Stimulated activated CD4-positive, alpha-beta T cell treated with anti-CD3 and anti-CD28 coated beads, TNF-alpha, amount 100 ng/mL, for 4 hours (primary cell): ENCODE measurements at places on chromosomes 12 and 14.

GRCh38 chr12:117100251-117100650, 1.0 kb upstream of the TESC start:
- no peak for DNase-seq

GRCh38 chr14:21092273-21093011, 6.0 kb downstream of the ZNF219 start:
- peak; percentile 85 for DNase-seq

- DNase-seq = no peak
Measured at GRCh38 chr14:91233936-91234790, 10.3 kb downstream of the GPR68 start.

DNA sequence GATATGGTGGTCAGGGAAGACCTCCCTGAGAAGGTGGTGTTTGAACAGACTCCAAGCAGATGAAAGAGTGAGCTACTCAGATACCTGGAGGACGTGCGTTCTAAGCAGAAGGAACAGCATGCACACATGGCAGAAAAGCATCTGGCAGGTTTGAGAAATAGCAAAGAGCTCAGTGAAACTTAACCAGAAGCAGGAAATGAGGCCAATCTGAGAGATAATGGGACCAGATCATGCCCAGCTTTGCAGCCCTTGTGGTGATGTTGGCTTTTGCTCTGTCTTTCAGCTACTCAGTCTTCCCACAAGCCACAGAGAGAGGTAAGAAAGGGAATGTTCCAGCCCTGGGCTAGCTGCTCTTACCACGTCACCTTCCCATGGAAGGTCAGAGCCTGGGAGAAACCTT, 176.3 kb upstream of the GSC start:
- DNase-seq = no peak

DNA sequence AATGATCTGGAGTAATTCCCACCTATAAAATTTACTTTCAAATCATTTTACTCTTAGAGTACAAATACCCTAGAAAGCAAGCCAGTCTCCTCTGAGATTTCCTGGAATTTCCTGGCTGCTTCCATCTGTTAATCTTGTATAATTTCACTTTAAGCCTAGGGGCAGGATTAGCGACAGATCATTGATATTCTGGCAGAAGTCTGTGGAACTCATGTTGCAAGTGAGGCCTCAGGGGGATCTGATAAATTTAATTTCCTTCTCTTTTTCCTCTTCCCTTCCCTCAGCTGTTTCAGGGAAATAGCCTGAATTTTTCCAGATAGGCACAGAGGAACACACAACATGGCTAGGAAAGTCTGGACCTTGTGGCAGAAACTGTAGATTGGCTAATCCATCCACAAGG, 5.9 kb upstream of the KRT6A start:
- DNase-seq = no peak

- no peak for DNase-seq
Measured at GRCh38 chr14:73232984-73233383, 4.3 kb upstream of the PAPLN start.

DNA sequence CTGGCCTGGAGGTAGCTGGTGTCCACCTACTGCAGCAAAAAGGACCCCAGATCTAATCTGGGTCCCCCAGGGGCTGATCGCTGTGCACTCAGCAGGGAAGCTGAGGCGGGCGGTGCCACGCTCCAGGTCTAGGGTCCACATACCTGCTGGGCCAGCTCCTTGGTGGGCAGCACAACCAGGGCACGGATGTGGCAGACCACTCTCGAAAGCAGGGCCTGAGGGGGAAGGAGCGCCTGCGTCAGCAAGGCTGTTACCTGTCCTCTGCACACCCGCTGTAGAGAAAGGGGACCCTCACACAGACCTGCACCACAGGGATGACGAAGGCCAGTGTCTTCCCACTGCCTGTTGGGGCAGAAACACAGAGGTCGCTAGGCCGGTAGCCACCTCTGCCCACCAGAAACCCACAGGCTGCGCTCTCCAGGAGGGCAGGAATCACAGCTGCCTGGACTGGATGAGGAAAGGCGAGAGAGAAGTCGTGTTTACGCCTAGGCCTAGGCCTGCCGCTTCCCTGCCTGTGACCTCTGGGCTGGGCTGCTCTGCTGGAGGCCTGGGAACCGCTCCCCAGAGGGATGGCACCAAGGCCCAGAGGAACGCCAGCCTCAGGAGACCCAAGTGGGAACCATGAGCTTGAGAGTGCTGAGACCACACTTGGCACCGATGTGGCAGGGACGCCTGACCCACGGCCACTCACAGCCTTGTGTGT, 2.0 kb downstream of the DDX51 start:
- no peak for DNase-seq

GRCh38 chr12:47772094-47772660, 861 bp upstream of the SLC48A1 start:
- DNase-seq = no peak

DNA sequence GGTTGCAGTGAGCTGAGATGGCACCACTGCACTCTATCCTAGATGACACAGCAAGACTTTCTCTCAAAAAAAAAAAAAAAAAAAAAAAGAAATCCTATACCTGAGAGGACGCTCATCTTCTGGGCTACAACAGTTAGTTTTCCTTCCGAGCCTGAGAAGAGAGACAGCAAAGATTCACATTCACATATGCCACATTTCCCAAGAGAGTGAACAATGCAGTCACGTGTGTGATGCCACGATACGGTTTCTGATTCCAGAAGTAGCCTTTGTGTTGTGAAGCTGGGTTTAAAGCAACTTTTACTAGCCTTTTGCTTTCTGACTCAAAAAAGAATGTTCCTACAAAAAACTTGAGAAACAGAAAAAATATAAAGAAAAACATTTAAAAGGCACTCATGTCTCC, 19.5 kb downstream of the GCN1 start:
- DNase-seq = no peak

GRCh38 chr12:27869567-27869966, 89.5 kb upstream of the MANSC4 start:
- no peak for DNase-seq

- no peak for DNase-seq
Measured at GRCh38 chr12:105391231-105391630, 60.7 kb downstream of the C12orf75 start.

DNA sequence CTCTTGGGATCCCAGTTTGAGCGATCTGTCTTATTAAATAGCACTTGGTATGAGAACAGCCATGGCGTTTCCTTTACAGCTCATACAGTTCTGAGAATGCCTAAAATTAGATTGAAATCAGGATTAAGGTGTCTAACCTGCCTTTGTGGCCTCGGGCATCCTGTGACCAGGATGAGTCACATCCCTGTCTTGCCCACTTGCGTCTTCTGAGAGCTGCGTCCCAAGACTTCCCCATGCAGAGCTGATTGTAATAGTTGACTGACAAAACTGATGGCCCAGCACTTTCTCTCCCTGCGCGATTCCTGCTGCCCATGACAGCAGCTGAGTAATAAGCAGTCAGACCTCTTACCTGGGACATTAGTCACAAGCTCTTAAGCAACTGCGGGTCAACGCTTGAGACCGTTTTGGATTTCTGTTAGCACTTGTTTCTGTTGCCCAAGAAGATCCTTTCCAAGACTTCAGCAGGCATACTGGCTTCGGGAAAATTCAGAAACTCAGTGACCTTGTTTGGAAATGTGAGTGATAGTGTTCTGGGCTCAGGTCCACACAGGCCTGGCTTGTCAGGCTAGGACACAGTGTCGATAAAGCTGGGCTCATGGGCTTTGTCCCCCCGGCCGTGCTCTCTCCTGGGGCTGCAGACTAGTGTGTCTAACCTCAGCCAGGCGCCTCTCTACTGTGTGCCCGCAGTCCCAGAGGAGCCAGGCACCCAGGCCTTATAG, 169.9 kb upstream of the HIF1A start:
- peak; percentile 51 for DNase-seq

GRCh38 chr12:101599771-101600484, 5.2 kb downstream of the MYBPC1 start:
- no peak for DNase-seq

DNA sequence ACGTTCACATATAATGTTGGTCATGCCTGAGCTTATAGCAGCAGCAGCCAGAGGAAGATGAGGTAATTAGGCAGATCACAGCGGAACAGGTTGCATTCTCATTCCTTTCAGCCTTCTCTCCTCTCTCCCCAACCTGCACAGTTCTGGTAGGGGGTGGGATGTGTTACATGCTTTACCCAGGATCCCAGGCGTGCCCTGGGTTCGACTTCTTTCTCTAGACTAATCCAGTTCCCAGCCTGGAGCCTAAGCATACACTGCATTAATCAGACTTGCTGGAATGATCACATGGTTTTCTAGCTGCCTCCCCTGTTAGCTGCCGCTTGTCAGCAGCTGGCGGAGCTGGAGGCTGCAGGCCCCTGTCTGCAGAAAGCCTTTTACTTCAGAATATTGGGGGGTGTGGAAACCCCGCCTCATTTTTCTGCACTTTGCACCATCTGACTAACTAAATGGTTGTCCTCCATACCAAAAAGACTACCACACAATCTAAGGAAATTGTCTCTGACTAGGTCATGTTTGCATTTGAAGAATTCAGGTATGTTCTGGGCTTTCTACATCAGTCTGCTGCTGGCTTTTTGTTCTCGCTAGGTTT, 46.0 kb upstream of the EVL start:
- DNase-seq = no peak

DNA sequence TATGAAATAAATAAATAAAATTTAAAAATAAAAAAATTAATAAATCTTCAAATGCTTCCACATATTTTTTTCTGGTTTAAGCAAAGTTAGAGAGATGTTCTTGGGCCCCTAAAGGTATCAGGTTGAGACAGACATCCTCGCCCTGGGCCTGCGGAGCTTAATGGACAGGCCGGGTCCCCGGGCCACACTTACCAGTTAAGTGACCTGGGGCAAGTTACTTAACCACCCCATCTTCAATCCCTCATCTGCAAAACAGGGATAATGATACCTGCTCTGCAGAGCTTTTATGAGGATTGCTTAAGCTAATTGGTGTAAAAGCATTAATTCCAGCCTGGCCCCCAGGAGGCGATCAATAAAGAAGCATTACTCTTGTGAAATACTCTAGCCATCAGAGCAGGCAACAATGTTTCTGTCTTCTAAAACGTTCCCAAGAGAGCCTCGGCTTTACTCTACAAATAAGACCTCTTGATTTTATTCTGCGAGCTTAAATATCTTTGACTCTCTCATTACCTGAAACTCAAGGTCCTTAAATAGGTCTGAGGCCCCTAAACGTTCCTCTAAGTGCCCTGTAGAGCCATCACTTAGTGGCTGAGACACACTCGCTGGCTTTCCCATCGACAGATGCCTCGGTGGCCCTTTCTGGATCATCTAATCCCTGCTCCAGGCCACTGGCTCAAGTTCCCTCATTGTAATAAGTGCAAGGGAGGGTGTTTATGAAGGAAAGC, 81.1 kb upstream of the DIO3 start:
- no peak for DNase-seq

- DNase-seq = no peak
Measured at GRCh38 chr12:119180380-119181040, 1.8 kb downstream of the HSPB8 start.

DNA sequence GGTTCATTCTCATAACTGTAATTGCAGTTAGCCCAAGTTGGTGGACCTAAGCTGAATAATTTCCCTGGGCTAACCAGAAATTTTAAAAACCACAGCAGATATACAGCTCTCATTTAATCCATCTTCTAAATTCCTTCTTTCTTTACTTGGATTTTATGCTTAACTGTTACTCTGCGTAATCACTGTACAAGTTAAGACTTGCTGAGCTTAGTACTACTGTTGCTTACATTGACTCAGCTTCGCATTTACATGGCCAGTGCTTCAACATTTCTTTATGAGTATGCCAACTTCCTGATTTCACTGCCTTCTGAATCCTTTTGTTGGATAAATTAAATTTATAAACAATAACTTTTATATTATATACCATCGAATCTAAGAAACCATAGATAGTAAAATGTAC, 147.4 kb downstream of the SLC38A4 start:
- DNase-seq = no peak

DNA sequence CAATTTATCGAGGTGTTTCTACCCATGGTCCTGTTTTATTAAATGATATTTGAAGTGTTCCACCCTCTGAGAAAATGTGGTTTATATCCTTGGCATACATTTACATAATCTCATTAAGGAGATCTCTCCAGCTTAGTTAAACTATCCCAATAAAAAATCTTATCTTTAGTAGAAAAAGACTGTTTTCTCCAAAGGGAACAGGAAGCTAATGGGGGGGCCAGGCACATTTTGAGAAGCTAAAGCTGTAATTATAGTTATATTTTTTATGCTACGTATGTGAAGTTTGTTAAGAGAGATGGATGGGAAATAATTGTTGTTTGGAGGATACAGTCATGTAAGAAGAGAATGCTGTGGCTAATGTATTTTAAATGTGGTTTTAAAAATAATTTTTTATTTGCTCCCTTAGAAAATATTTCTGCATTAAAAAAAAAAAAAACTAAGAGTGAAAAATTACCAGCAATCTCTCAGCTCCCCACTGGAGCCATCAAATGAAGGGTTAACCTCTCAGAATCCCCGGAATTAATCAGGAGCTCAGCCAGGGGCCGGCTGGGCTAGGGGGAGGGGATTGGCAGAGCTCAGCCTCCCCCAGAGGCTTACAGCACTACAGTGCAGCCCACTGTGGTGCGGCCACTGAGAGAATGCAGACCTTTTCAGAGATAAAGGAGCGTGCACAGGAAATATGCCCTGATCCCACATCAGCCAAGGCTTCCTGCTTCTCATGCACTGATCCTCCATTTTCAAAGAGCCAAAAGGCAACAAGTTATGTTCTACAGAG, 185.8 kb downstream of the EGLN3 start:
- no peak for DNase-seq

- no peak for DNase-seq
Measured at GRCh38 chr12:58596381-58596780, 323.9 kb downstream of the LRIG3 start.

DNA sequence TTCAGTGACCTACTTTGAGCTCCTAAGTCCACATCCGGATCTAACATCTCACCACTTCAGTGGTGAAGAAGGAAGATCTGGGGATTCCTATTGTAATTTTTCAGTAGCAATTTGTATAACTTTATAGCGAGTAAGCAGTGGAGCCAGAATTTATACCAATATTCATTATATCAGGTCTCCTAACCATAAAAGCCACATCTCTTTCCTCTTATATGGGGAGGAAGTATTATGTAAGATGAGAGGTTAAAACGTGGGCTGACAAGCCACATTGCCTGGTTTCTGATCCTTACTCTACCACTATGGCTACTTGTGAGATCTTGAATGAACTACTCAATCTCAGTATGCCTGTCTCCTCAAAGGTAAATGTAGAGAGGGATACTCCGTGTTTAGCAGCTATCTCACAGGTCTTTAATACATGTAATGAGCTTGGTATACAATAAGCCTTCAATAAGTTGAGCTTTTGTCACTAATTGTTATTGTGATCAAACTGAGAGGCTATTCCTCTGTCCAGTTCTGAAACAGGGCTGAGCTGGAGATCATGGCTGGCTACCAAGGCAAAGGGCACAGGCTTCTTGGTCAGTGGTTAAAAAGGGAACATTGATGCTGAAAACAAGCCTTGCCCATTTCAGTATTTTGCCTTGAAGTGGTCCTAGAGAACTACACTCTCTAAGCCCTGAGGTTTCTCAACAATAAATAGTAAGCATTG, 3.3 kb upstream of the TMEM117 start:
- DNase-seq = no peak

- DNase-seq = no peak
Measured at GRCh38 chr14:99262977-99263448, 9.0 kb downstream of the BCL11B start.

- DNase-seq = no peak
Measured at GRCh38 chr14:35594616-35595015, 60.7 kb downstream of the INSM2 start.

GRCh38 chr12:31966558-31967205, 7.5 kb downstream of the RESF1 start:
- DNase-seq = no peak
